NCI-H187 (cell line): ENCODE measurements at places on chromosomes 5 and 9.

DNA sequence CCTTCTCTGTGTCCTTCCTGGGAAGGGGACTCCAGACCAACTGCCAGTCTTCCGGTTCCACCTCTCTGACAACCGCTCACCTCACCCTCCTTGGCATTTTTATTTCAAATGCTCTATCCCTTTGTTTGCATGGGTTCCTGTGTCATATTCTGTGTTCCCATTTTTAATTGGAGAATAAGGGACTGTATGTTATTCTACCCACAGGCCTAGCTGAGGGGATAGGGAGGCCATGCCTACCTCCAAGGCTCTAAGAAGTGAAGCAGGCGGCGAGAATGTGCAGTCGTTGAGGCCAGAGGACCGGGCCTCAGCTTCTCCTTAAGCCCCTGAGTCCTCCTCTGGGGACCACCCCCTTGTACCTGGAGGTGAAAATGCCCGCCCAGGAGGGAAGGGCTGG lies 936 bp upstream of the WDR5 start:
- no peak for DNase-seq

GRCh38 chr5:113056988-113057387 lies 80.4 kb downstream of the DCP2 start:
- no peak for DNase-seq

GRCh38 chr9:96129747-96130146 lies 172.2 kb downstream of the HSD17B3 start:
- DNase-seq = no peak

DNA sequence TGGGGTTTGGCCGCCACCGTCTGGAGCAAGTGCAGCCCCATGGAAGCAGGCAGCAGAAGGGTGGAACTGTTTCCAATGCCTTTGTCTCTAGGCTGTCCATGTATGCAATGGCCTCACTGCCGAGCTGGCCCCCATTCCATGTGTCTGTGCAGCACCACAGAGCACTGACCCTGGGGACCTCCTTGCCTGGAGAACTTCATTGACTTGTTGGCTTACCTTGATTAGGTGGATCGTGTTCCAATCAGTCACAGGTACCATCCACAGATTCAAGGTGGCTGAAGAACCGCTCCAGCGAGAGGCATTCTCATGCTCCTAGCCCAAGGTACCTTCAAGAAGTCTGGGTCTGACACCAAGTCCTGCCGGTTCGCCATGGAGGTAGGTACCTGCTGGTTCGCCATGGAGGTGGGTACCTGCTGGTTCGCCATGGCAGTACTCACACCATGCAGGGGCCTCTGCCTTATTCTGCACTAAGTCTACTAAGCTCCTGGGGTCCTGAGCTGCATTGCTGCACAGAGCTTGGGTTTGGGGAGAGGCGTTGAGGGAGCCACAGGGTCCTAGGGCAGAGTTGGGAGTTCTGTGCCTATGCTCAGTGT lies 358.3 kb upstream of the IRX1 start:
- DNase-seq = no peak

DNA sequence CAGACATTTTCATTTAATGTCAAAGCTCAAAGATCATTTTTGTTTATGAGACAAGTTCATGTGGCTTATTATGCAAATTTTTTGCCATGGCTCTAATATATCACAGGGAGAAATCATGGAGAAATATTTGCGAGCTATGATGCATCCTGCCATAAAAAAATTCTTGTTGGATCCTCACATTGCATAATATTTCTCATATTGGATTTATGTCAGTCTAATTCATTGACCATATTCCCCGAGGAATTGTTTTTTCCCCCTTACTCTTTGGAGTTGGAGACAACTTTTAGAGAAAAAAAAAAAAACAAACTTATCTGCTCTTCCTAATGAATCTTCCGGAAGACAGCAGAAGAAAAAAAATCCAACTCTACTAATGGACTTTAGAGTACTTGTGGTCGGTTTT lies 4.3 kb downstream of the ZNF462 start:
- DNase-seq = no peak

DNA sequence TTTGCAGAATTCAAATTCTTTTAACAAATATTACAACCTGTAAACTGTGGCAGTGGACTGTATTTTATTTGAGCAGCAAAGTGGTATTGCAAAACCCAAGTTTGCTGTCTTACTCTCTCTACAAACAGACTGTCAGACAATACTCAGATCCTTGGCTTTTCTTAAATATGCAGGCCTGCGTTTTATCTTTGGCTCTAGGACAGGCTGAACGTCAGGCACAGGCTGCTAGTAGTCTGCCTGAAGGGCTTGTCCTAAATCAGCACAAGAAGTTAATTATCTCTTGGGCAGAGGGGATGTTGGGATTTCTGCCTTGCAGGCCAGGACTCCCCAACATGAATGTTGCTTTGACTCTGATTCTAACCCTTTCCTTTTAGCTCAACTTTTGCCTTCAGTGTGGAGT lies 147.5 kb downstream of the SLIT3 start:
- no peak for DNase-seq

DNA sequence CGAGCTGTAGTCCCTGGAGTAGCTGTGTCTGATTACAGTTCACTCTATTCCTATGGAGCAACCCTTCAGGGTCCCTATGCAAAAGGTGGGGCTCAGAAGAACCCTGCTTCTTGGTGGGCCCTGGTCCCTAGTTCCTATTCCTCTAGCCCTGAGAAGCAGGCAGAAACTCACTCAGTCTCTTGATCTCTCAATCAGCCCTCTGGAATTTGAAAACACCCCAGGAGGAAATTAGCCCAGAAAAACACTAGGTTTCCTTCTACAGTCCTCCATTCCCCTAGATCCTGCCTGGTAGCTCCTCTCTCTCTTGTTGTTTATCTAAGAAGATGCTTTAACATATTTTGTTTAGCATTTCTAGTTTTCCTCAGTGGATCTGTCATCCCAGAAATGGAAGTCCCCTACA lies 7.6 kb downstream of the RGS3 start:
- DNase-seq = no peak

DNA sequence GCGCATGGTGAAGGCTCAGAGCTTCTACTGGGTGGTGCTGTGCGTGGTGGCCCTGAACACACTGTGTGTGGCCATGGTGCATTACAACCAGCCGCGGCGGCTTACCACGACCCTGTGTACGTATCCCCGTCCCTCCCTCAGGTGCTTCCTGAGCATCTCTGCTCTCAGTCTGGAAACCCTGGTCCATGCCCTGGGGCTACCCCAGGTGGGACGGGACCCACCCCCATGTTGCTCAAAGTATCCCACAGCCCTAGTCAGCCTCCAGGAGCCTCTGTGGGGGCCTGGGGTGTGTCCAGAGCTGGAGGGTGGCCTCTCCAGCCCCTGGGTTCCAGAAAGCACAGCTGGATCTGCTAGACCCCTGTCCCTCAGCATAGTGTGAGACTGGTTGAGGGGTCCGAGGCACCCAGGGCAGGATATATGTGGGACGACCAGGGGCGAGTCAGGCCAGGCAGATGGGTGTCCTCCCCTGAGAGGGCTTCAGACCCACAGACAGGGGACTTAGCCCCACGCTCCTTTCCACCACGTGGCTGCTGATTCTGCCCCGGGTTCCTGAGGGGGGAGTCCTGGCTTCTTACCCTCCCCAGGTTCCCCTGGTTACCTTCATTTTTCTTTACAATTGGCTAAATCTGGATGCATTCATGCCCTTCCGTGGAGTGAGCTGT lies 94.0 kb downstream of the CACNA1B start:
- DNase-seq = no peak

GRCh38 chr5:138438724-138439476 lies at the start of gene REEP2:
TSS of gene REEP2 (plus strand) at chr5:138439057. CDS start at chr5:138439209, 152 bp downstream.
- no peak for DNase-seq

DNA sequence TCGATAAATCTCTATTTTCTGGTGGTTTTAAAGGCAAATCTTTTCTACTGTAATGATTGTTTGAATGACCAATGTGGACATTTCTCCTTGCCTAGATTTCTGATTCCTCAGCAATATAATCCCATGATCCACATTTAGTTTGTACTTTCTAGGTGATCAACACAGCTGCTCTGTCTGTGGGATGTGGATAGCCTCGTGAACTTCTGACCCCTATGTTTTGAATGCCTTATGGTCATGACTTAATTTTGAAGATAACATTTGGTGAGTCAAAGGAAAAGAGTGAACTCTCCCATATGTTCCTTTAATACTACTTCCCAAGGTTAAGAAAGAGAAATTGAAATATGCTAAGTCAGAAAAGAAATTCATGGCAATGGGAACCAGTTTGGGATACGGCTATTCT lies 147.5 kb downstream of the CAVIN4 start:
- DNase-seq = no peak

- DNase-seq = no peak
These were observed 149.0 kb upstream of the GRAMD2B start for GRCh38 chr5:126274076-126274762.

- DNase-seq = no peak
These were observed 1.7 kb downstream of the SMIM3 start for GRCh38 chr5:150780187-150780692.
